ENCODE measurements at places on chromosomes 5 and 9.

- no peak for DNase-seq
These were observed 16.5 kb downstream of the RICTOR start for GRCh38 chr5:39057734-39058133.

GRCh38 chr5:117327511-117327910 lies 752.9 kb upstream of the SEMA6A start:
- no peak for DNase-seq

GRCh38 chr5:169301986-169302385 lies 1.0 kb upstream of the SLIT3 start:
- no peak for DNase-seq

GRCh38 chr5:72179028-72179815 lies 71.9 kb downstream of the MAP1B start:
- no peak for DNase-seq

- DNase-seq, result no peak
These were observed 29.6 kb upstream of the MRPS30 start for GRCh38 chr5:44779167-44779566.

DNA sequence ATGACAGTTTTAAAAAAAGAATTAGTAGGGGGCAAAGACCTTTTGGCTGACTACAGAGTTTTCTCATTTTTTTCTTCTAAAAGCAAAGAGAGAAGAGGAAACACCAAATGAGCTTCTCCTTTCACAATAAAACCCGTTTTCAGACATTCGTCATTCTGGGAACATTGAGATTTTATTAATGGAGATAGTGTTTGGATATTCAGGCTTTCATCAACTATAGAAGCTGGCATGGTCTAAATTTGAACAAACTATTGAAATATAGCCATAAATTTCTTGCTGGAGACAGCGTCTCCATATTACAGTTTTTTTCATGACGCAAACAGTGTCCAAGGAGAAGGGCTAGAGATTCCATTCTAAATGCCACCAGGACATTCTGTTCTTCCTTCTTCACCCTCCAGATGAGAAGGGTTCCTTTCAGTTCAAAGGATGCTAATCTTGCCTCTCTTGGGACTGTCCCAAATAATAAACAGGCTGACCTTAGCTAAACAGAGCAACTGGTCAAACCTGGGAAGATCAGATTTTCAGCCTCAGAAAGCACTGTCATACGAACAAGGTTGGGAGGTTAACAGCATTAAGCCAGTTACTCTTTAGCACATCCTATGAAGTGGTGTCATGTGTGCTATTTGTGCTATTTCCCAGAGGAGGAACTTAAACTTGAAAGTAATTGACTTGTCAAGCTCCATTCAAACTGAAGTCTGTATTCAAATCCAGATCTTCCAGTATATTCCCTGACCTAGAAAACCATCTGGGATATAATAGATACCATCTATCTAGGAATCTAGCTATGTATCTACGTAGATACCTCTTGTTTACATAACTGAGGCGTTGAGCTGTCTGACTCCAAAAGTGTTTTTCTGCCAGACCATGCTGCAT lies 125.6 kb downstream of the LPAR1 start:
- no peak for DNase-seq

GRCh38 chr9:127753148-127753547 lies 18.1 kb upstream of the TOR2A start:
- DNase-seq, result no peak

GRCh38 chr9:36023260-36024048 lies 13.3 kb upstream of the RECK start:
- DNase-seq, result peak; percentile 37

DNA sequence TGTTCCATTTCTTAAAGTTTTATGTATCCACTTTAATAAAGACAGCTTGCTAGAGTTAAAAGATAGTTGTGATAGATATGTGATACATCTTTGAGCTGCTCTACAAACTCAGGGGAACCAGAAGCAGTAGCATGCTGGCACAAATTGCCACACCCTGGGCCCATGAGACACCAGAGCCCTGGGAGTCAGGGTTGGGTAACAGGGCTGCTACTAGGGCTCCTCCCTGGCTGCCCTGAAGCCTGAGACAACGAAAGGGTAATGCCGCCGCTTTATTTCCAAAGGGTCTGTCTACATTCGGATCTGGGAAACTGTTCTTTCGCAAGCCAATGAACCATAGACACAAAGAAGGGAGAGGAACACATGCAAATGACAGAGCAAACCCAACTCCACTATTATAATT lies 29.2 kb downstream of the PTPN3 start:
- DNase-seq, result no peak

DNA sequence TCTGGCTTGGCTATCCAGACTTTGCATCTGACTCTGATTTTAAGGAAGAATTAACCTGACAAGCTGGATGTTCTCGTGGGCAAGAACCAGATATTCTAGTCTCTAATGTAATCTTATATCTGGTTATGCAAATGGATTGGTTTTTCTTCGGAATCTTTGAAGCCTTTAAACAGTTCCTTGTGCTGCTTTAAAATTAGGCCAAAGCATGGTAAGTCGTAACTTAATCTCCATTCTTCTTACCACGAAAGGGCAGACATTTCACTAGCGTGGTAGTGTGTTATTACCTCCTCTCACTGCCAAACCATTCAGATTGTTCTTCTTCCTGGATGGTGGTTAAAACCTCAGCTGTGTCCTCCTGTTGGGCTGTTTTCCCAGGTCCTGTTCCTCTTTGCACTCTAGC lies 34.1 kb upstream of the TTC23L start:
- no peak for DNase-seq

DNA sequence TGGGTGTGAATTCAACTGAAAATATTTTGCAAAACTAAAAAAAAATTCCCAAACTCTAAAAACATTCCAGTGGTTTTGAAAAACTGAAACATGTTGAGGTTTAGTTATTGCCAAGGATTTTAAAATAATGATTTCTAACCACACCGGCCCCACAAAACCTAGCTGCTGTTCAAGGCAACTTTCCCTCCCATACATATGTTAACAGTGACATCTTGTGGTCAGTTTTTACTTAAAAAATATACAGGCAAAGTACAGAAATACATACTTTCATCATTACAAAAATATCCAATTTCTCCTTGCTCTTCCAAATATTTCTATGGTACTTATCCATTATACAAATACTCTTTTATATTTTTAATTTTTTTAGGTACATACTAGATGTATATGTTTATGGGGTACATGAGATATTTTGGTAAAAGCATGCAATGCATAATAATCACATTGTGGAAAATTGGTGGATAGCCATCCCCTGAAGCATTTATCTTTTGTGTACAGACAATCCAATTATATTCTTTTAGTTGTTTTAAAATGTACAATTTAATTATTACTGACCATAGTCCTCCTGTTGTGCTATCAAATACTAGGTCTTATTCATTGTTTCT lies 34.4 kb upstream of the MRPS30 start:
- no peak for DNase-seq

DNA sequence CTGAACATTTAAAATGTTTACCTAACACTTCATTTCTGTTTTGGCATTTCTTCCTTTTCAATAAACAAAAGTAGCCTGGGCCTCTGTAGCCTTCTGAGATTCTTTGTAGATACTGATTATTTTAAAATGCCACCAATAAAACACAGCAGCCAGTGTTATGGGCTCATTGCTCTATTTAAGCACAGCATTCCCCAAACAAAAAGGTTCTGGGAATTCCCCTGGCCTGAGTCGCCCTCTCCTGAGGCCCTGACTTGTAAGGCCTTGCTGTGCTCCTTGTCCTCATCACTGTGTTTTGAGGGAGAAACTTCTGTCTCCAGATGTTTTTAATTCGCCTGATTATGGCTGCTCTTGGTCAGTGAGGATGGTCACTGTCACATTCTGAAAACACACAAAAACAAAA lies 33.0 kb upstream of the CTXN3 start:
- DNase-seq, result no peak

GRCh38 chr5:170267431-170268152 lies 30.0 kb downstream of the LCP2 start:
- DNase-seq, result peak; percentile 53

All from stimulated activated CD8-positive, alpha-beta memory T cell treated with anti-CD3 and anti-CD28 coated beads, Interleukin-7, amount 100 ng/mL, for 24 hours (primary cell).